ENCODE measurements at places on chromosomes 16 and 17.
A peak's percentile ranks its signal among the peaks of the same experiment; 100 is the strongest.

GRCh38 chr16:68790130-68790761 is 53.1 kb upstream of the TANGO6 start:
- peak; percentile 72 for DNase-seq

DNA sequence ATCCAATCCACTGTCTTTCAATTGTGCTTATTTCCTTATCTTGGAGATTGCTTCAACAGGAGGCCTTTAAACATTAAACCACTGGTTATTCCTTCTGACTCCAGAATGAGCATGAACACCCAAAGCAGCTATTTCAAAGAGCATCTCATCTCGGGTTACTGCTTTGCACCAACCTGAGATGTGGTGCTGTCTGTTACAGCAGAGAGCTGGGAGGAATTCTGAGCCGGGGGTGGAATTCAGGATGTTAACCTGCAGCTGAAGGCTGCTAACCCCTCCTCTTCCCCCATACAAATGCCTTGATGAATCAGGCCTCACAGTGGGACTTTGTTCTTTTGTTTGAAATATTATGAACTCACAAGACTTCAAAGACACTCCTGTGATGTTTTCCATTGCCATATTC is 113.1 kb downstream of the SHISA9 start:
- no peak for DNase-seq

- DNase-seq, result no peak
These were observed 52.8 kb downstream of the SOCS1 start for GRCh38 chr16:11203111-11203623.

GRCh38 chr16:87125206-87126155 is 191.7 kb downstream of the C16orf95 start:
- no peak for DNase-seq

DNA sequence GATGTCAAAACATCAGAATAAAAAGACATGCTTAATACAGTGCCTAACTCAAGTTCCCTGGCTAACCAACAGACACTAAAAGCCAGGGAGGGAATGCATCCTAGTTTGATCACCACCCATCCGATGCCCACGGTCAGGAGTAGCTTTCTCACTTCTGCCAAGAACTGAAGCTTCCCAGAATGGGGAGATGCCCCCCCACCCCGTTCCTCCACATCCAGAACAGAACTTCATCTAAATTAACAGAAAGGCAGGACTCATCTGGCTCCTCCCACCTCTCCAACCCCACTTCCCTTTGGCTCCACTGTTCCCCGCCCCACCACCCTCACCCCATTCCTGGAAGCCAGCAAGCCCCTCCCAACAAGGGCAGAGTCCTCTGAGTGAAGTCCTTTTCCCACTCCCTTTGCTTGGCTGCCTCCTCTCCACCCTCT is 33.7 kb downstream of the GDE1 start:
- DNase-seq, result no peak

- DNase-seq, result no peak
These were observed 9.6 kb downstream of the CALCOCO2 start for GRCh38 chr17:48840441-48840840.

DNA sequence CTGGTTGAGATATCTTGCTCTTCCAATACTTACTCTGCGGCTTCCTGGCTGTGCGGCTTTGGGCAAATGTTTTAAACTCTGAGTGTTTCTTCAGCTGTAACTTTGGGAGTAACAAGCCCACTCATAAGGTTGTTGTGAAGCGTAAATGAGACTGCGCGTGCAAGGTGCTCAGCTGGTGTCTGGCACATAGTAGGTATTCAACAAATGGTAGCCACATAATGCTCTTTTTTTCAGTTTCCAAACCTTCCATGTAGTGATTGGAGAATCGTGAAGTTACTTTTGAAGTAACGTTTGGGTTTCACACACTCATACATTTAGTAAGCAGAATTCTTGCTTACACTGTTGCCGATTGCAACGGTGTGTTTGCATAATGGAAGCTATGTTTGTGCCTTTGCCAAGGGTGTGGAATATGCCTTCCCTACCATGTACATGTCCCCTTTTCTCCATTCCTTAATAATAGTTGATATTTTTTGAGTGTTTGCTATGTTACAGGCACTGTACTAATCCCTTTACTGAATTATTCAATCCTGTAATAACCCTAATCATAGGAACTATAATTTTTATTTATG is 829 bp downstream of the DHRS7B start:
- DNase-seq, result peak; percentile 21

- peak; percentile 1 for DNase-seq
These were observed 10.0 kb downstream of the LDHD start for GRCh38 chr16:75106351-75107274.

DNA sequence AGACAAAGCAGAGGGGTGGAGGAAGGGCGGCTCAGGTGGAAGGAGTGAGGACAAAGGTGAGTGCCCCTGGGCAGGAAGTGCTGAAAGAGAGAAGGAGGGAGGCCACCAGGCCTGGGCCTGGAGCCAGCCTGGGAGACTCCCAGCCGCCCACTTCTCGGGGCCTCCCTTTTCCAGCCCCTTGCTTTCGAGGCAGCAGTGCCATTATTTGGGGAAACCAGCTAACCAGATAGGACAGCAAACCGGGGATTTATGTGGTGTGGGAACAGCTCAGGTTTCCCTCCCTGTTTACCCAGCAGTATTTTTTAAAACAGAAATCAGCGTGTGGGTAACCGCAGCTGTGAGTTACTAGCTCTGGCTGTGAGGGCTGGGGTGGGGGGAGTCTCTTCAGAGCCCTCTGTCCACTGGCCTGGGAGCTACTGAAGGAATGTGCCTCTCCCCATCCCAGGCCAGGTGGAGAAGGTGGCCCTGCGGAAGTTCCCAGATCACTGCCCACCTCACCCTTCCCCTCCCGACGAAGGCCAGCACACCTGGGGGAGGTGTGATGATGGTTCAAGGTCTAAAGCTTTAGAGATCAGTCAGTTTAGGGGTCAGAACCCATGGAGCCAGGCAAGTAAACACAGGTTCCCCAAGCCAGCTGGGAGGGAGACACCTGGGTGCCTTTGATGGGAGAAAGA is 8.4 kb upstream of the MEOX1 start:
- DNase-seq, result no peak

GRCh38 chr16:89600427-89600826 is 13.0 kb upstream of the DPEP1 start:
- no peak for DNase-seq

DNA sequence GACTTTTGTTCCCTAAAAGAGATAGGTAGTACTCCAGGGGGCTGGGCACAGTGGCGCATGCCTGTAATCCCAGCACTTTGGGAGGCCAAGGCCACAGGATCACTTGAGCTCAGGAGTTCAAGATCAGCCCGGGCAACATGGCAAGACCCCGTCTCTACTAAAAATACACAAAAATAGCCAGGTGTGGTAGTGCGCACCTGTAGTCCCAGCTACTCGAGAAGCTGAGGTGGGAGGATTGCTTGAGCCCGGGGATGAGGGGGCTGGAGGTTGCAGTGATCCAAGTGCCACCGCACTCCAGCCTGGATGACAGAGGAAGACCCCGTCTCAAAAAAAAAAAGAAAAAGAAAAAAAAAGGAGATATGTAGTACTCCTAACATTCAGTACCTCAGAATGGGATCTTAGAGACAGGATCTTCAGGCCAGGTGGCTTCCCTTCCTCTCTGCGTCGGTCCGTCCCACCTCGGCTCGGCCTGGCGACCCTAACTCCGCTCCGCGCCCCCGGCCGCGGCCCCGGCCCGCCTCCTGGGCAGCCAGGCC is 89.6 kb downstream of the CDC27 start:
- DNase-seq, result peak; percentile 18

DNA sequence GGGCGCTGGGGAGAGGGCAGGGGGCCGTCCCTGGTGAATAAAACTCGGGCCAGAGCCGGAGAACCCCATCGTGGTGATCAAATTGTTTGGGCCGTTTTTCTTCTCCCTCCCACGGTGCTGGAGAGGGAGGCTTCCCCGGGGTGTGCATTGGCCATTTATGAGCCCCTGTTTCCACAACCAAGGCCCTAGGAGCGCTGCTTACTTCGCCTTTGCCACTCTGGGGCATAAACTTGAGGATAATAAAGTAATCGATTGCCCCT is 544 bp downstream of the CCP110 start:
- DNase-seq, result no peak

DNA sequence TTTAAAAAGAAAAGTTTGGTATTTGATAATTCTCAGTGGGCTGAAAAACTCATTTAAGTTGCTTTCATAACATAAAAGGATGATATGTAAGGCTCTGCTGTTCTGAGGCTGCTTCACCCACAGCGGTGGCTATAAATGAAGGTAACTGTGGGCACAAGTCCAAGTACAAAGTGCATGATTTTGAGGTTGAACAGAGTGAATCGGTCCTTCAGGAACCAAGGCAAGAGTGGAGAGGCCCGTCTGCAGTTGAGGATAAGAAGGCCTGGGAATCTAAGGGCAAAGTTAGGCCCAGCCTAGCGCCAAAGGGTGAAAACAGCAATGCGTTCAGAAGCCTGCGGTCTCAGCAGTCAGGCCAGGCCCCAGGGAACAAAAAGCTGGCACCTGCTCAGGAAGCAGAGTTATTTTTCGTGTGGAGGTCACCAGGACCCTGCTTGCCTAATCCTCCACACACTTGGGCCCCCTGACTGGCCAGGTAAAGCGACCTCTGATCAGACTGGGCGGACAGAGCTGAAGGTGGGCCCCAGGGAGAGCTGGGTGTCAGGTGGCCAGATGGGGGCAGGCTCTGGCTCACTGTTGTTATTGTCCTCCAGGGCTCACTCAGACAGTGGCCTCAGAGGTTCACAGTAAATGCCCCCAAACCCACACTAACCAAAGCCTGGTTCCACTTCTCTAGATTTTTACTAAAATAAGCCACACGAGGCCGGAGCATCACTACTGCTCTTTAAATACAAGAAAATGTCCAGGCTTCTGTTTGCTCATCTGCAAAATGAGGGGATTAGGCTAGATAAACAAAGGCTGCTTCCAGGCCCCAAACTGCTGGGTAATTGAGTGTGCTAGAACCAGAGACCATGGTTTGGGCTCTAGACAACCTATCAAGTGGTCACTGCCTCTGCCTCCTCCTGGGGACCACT is 46.5 kb downstream of the TEX2 start:
- DNase-seq, result no peak

DNA sequence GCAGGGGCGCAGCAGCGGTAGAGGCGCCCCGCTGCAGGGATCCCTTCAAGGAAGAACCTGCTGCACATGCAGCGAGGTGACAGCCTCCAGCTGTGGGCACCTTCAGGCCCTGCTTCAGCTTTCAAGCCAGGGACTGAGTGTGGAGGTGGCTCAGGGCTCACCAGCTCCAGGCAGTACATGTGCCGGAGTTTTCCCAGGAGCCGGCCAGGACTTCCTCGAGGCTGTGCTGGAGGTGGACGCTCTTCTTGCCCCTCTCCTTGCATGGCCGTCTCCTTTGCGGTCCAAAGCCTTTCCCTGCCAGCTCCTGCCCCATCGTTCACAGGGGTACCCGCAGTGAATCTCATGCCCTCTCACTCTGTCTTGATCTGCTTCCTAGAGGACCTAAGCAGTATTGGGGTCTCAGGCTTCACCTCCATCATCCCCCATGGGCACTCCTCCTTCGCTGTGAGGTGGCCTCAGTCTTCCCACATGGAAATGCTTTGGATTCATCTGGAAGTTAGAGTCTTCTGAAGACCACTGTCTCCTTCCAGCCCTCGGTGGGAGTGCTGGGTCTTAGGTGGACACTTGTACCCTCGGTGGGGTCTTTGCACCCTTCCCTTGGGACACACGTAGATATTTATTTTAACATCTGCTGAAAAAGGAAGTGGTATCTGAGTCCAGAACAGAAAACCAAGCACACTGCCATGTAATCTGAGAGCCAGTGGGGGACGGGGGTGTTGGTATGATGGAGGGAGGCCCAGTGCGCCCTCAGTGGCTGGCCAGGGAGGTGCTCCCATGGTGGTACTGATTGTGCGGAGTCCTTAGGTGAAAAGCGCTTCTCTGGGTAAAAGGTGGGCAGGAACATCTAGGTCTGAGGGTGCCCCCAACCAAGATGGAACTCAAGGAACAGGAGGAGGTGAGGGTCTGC is 7.0 kb downstream of the XYLT2 start:
- DNase-seq, result no peak

DNA sequence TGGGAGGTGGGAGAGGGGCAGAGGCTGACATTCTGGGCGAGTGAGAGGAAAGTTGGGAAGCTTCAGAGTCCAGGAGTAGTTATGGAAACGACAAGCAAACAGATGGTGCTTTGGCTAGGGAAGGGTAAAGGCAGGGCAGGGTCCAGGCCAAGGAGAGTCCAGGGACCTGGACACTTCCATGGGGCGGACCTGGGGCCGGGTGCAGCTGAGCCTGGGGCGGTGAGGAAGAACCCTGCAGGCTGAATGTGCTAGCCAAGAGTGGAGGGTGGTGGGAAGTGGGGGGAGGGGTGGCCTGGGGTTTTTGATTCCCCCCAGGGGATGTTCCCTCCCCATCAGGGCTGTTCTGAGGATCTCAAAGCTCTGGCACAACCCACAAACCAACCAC is 2.6 kb downstream of the PPP1R9B start:
- no peak for DNase-seq

DNA sequence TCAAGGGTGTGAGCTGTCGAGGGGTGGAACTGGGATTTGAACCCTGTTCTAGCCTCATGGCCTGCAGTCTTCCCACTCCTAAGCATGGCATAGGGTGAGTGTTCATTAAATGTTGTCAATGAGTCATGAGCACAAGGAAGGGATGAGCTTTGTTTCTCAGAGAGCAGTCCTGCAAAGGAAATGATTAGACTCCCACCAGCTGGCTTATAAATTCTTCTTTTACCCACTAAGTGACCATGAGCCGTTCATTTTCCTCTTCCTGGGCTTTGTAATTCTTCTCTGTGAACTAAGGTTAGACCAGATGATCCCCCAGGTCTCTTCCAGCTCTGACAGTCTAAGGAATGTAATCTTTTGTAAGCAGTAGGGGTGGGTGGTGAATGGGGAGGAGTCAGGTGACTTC is 47.9 kb upstream of the HNF1B start:
- no peak for DNase-seq

Data from NB4 (cell line).